DMS53 (cell line): ENCODE measurements at places on chromosomes 13 and 19.
A peak's percentile ranks its signal among the peaks of the same experiment; 100 is the strongest.

GRCh38 chr19:4556597-4557127, 2.8 kb downstream of the SEMA6B start:
- DNase-seq, result peak; percentile 33

- peak; percentile 44 for DNase-seq
Observed at GRCh38 chr13:102227741-102228140, 174.1 kb downstream of the FGF14 start.

GRCh38 chr19:28404472-28404871, 808.5 kb downstream of the UQCRFS1 start:
- DNase-seq, result no peak

DNA sequence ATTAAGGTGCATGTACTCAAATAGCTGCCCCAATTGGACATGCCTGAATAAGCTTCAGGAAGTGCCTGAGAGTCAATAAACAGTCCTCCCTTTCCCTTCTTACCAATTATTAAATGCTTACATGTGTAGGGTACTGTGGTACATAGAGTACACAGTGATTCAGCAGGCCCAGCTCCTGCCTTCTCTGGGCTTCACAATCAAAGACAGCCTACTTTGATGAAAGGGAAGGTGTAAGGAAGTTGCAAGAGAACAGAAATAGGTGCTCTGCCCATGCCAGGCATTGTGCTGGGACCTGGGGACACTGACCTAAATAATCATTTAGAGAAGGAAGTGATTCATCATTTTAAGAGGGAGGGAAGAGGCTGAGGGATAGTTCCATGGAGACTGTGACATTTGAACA, 17.2 kb downstream of the FRY start:
- peak; percentile 78 for DNase-seq

- no peak for DNase-seq
Observed at GRCh38 chr13:52118595-52118994, 10.3 kb downstream of the NEK5 start.

DNA sequence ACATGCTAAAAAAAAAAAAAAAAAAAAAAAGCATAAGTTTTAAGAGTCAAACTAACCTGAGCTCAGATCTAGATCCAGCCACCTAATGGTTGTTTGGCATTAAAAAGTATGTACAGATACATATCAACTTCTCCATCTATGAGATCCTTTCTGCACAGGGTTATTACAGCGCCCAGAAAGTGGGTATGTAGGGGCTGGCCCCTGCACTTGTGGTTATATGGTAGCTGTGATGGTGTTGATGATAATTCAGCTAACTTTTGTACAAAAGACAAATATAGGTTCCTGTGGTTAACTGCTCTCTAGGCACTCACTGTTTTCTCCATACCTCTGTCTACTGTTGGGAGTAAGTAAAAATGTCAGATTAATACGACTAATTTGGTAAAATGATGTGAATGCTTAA, 81.7 kb downstream of the TNFRSF19 start:
- no peak for DNase-seq
